ENCODE measurements at places on chromosomes 7 and 10.

- no peak for DNase-seq
Observed at GRCh38 chr7:129990403-129991192, 37.8 kb upstream of the UBE2H start.

- DNase-seq = no peak
Observed at GRCh38 chr10:62231371-62231770, 37.3 kb downstream of the RTKN2 start.

DNA sequence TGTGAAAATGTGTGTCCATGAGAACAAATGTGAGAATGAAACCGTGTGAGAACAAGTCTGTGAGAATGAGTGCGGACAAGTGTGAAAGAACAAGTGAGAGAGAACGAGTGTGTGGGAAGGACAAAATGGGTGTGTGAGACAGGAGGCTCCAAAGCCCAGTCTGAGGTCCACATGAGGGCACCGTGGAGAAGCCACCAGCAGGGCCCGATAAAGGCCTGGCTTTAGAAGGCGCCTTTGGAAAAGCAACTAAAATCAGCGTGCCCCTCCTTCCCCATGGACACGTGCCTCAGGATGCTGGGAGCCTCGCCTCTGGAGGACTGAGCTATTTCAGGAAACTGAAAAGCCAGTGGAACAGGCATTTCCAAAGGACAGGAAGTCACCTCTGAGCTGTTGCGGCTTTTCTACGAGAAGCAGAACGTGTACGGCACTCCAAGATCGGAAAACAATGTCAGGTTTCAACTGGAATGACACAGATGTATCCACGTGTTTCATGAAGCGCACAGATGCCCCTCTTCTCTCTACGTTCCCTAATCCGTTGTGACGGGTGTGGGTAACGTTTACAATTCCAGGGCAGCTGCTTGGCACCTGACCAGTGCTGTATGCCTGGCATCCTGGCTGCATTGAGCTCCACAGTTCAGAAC, 46.4 kb downstream of the ESYT2 start:
- no peak for DNase-seq

GRCh38 chr7:3067193-3067592, 23.5 kb upstream of the CARD11 start:
- no peak for DNase-seq

- no peak for DNase-seq
Observed at GRCh38 chr10:101708870-101709269, 13.9 kb upstream of the FBXW4 start.

GRCh38 chr7:79434867-79435266, 18.6 kb downstream of the MAGI2 start:
- DNase-seq = no peak

DNA sequence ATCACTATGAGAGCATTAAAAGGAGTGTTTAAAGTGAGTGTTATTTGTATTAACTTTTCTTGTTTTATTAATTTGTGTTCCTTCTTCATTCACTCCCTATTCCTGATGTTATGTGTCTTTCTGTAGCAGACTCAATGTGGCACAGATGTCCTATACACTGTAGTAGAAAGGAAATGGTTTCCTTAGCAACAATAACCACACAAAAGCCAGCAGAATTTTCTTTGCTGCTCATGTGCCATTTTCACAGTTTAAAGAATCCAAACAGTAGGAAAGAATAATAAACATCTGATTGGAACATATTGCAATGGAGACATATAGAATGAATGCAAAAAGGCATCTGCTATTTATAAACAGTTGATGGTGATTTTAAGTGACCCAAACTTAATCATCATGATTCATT, 763.6 kb downstream of the PHTF2 start:
- no peak for DNase-seq

- no peak for DNase-seq
Observed at GRCh38 chr7:150325110-150325611, 1.8 kb upstream of the ACTR3C start.

DNA sequence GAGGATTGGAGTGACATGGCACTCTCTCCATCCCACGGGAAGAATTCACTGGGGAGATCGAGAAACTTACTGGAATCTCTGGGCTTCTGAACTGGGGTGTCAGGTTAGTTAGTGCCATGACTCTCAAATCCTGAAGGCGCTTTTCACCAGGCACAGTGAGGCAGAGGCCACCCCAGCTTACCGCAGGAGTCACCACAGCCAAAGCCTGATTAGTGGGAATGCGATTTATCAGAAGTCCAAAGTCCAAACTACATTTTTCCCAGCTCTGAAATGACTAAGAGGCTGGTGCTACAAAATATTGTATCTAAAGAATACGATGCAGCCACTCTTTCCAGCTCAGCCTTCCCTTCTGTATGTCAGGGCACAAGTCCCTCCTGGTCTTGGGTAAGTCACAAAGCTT, 334.8 kb upstream of the SHH start:
- DNase-seq = no peak

DNA sequence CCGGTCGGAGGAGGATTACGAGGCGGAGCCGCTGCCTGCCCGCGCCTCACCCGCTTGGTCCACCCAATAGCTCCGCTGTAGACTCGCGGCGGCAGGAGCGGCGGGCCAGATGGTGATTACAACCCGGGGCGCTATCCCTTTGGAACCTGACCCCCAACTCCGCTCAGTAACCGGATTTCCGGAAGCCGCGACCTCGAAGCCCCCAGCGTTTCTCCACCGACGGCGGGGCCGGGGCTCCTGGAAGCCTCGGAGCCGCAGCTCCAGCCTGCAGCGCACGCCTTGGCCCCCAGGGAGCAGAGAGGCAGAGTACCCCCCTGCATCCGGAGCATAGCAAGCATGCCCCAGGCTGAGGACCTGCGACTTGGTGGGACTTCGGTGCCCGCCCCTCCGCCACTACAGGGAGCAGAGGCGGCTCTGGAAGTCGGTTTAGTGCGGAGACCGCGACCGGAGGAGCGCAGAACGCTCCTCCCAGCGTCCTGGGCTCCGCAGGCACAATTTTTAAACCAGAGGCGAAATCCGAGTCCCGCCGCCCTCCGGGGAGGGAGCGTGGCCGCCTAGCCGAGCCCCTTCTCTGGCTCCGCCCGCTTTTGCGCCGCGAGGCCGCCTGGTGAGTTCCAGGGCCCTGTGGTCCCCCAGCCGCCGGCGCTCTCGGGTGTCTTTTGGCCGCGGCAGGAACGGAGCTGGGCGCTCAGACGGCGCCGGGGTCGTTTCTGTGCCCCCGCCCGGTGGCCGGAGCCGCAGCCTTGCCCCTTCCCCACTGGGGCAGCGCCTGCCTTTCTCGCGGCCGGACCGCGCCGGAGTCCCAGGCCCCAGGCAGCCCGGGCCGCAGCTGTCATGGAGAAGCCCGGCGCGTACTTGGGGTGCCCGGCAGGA, 28.2 kb upstream of the BMS1 start:
- DNase-seq = no peak

DNA sequence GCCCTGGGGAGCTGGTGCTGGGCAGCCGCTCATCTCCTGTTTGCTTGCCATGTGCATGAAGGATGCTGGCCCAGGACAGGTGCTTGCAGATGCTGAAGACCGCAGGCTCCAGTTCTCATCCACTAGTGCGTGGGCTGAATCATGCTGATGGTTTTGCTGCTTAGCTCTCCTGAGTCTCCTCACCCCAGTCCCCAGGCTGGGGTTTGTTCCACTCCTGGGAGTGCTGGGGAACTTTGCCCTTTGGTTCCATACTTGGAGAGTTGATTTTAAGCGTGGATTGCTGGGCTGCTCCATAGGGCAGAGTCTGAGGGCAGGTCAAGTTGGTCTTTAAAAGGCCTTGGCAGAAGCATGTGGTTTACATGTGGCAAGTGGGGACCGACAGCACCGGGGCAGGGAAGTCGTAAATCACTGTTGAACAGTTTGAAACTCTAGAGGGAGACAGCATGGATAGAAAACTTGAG, 9.1 kb downstream of the DYNC2I1 start:
- no peak for DNase-seq

- no peak for DNase-seq
Observed at GRCh38 chr10:118853916-118854315, 99.1 kb upstream of the CACUL1 start.

DNA sequence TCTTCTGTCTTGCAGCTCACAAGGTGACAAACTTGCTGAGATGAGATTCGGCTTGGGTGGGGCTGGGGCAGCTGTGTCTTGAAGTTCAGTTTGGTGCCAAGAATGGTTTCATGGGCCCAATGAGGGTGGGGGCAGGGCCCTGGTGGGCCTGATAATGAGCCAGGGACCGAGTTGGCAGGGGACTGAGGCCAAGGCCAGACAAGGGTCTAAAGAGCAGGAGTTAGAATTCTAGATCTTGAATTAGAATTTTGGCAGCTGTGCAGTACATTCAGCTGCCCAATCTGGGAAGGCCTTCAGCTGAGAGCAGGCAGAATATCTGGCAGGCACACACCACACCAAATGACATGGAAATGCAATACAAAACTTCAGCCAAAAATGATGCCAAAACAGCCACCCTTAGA, 1.5 kb upstream of the JAZF1 start:
- no peak for DNase-seq

GRCh38 chr10:120365872-120366271, 91.2 kb upstream of the PLPP4 start:
- no peak for DNase-seq

- no peak for DNase-seq
Observed at GRCh38 chr7:127794136-127794535, 142.1 kb downstream of the SND1 start.

GRCh38 chr10:61248013-61248412, 205.2 kb downstream of the TMEM26 start:
- no peak for DNase-seq

- DNase-seq = no peak
Observed at GRCh38 chr10:43912469-43912868, 263.8 kb upstream of the ZNF32 start.

DNA sequence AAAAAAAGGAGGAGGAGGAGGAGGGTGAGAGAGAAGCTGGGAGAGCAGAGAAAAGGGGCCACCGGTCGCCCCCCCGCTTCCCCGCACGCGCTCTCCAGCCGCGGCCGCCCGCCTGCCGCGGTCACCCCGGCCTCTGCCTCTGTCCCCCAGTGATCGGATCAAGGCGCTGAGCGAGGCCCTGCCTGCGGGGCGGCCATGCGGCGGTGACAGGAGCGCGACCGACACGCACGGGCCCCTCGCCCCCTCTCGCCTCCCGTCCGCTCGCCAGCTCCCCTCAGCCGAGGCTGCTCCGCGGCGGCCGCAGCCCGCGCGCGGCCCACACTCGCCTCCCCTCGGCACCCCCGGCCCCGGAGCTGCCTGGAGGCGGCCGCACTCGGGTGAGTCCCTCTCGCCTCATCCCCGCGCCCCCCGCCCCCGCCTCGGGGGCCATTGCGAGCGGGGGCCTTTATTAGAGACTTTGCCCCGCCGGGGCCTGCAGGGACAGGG, at the start of gene GTF2I:
Gene GTF2I (plus strand): TSS at position 27 of the 486 bp plus-strand sequence. CDS start 31,411 bp downstream, outside the sequence.
- DNase-seq = no peak

DNA sequence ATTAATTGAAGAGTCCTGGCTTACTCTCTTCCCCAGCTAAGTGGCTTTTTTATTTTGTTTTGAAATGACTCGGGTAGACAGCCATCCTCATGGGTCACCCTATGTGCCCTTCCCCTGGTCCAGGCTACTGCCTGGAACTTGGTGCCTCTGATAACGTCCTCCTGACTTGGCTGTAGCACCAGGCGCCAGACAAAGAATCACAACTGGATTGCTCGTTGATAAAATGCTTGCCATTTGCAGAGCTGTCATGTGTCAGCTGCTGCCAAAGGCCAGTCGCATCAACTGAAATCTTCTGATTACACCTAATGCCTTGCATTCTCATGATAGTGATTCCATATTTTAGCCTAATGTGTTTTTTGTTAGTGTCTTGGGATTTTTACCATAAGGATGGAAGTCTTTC, 27.4 kb upstream of the ABLIM1 start:
- no peak for DNase-seq

DNA sequence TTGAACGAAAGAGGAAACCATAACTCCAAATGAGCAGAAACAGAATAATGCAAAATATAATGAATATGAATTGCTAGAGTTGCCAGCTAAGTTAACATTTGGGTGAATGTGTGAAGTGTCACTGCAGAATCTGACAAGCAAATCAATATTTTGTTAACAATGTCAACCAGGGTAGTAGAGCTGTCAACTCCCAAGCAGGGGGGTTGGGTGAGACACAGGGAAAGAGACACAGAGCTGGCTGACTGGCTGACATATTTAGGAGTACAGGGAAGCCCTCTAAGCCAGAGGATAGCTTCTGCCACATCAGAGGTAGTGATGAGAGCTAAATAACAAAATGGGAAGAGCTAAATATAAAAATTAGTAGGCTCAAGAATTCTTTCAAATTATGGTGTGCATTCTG, 393.1 kb upstream of the KCND2 start:
- DNase-seq = no peak

DNA sequence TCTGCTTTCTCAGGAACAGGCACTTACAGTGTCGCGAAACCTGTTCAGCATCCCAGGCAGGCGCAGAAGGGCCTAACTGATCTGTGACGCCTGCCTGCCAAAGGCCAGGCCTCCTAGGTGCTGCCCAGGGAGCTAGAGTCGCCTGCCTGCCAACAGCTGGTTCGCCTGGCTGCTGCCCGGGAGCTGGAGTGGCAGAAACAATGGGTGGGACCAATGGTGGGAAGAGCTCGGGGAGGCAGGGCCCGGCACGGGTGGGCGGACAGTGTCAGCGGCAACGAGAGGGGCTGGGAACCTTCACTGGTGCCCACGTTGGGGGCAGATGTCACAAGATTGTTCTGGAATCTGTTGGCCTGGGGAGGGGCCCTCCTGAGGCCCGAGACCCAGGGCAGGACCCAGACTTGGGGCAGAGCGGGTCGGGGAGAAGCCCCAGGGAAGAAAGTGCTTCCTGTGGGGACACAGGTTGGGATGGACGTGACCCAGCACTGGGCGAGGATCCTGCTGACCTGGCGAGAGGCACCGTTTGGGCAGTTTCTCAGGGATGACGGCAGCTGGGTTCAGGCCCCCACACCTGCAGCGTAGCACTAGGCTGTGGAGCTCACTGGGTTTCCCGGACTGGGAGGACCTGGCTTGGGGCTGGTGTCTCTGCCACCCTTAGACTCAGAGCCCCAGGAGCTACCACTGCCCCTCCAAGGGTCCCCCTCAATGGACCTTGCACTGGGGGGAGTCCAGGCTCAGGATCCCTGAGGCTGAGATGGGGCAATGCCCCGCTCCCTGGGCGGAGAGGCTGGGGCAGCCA, 181.8 kb downstream of the ELFN1 start:
- no peak for DNase-seq

GRCh38 chr10:17227367-17228090, 512 bp upstream of the VIM start:
- no peak for DNase-seq

DNA sequence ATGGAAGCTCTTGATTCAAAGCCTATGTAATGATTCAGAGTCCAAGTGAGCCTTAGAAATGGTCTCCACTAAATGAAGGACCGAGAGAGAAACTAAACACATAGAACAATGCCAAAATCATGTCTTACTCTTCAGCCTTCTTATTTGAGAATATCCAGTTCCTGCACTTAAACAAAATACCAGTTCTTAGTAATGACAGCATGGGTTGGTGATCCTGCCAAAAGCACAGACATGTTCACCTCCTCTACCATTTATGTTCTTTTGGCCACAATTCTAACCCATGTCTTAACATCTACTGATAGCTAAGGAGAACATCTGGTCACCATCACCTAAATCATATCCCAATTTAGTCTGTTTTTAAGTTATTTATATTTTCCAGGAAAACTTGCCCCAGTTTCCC, 239.6 kb upstream of the PTN start:
- no peak for DNase-seq

Measured in stimulated activated CD4-positive, alpha-beta T cell treated with anti-CD3 and anti-CD28 coated beads, TNF-alpha, amount 100 ng/mL, for 1 hour (primary cell).